ENCODE measurements at places on chromosomes 3 and 15. TPM values are rescaled to one million over a fixed set of nuclear protein-coding genes. Genes with fewer than 3 reads are reported as not detected.
A peak's percentile ranks its signal among the peaks of the same experiment; 100 is the strongest.

- no peak for DNase-seq
These were observed 3.6 kb downstream of the ZNF385D start for GRCh38 chr3:21747376-21747775.

DNA sequence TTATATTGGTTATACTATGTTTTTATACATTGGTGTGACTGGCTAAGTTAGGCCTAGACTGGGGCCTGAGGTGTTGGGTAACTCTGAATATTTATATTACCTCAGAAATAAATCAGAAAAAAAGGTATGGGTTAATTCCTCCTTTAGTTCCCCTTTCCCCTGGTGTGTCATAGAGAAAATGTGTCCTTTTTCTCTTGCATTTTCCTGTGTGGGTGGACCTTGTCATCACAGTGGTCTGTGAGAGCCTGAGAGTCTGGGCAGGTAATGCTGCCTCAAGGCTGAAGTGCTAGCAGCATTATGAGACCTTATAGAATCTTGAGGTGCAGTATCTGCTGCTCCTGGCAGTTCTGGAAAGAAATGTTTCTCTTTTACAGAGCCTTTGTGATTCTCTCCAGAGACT is 69.7 kb downstream of the PCOLCE2 start:
- no peak for DNase-seq

ACAD9 gene
- polyA plus RNA-seq: 25.8 TPM

CPB1 gene
- not detected for polyA plus RNA-seq

CYP8B1 gene
- not detected for polyA plus RNA-seq

GRCh38 chr3:24829011-24829581 is 334.4 kb upstream of the THRB start:
- peak; percentile 18 for DNase-seq

ARIH1 gene
- polyA plus RNA-seq: 25.3 TPM

NOX5 gene
- polyA plus RNA-seq: 0.04 TPM

UROC1 gene
- not detected for polyA plus RNA-seq

DNA sequence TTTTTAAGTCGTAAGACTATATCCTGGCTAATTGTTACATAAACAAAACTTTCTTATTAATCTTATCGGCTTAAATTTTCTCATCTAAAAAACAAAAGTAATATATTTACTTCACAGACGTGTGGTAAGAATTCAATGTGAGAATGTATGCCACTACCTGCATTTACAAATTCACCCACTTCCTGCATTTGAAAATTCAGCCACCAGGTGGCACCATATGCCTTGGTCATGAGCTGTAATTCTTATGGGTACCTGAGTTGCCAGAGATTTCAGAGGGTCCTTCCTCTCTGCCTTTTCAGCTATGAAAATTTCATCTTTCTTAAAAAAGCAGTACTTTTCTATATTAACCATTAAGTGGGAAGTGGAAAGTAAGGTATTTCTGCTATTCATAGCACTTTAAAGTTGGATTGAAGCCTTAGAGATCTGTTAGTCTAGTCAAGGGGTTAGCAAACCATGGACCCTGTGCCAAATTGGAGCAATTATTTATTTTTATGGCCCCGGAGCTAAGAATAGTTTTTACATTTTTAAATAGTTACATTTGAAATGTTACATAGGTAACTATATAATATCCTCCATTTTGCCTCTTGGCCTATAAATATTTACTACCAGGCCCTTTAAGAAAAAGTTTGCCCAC is 127.8 kb downstream of the HCN4 start:
- DNase-seq: peak; percentile 48

DNA sequence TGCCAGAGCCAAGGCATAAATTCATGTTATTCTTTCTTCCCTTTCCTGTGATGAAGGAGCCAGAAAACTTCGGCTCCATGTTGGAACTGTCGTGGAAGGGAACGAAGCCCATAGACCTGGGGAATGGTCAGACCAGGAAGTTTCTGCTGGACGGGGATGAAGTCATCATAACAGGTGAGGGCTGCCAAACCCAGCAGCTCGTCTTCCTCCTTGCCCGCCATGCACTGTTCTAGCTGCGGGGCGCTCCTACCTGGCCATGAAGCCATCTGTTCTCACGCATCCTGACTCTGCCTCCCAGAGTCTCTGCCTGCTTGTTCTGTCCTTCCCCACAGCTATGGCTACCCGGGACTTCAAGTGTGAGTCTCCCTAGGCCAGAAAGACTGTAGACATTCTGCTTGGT is 28.2 kb downstream of the FAH start:
- no peak for DNase-seq

MRPL47 gene
- 123 TPM for polyA plus RNA-seq

SPRED1 gene
- 3.3 TPM for polyA plus RNA-seq

ACTC1 gene
- polyA plus RNA-seq: 1,898 TPM

GRCh38 chr3:172097585-172097984 is 58.2 kb downstream of the FNDC3B start:
- no peak for DNase-seq

DNA sequence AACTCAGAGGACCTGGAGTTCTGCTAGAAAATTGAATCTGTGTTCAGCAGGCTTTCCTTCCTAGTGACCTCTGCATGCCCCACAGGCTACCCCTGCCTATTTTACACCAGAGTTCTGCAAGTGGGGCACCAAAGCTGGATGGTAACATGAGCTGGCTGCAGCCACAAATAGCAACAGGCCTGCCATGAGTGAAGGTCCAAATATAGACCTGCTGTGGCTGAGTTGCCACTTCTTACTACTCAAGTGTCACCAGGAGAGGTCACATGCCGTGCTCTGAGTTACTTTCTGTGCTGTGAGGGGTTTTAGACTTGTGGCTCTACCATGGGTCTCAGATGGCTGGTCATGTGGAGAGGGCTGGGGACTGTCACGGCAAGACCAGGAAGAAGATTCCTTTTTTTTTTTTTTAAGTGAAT is at the start of gene FSD2:
Gene FSD2, minus strand, starts transcription at position 76 of the 413 bp plus-strand sequence. CDS start 18,679 bp downstream, outside the sequence.
- DNase-seq: peak; percentile 77

EID1 gene
- 198 TPM for polyA plus RNA-seq

GRCh38 chr3:8324747-8325146 is 176.9 kb upstream of the LMCD1 start:
- DNase-seq: peak; percentile 28

DNA sequence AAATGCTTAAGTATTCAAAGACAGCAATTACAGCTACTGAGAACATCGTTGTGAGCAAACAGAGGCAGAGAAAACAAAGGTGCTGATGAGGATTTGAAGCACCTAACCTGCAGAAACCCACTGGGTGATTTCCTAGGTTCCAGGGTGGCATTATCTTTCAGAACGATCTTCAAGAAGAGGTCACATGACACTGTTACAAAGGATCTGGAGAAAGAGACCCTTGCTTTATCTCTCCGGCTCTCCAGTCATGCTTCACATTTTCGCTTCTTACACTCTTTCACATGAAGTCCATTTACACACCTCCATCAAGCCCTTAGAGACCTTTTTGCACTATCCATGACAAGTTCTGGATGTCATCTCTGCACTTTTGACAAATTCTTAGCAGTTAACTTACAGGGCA is 70.8 kb downstream of the GOLGA8B start:
- DNase-seq: no peak

RETNLB gene
- polyA plus RNA-seq: not detected

DNA sequence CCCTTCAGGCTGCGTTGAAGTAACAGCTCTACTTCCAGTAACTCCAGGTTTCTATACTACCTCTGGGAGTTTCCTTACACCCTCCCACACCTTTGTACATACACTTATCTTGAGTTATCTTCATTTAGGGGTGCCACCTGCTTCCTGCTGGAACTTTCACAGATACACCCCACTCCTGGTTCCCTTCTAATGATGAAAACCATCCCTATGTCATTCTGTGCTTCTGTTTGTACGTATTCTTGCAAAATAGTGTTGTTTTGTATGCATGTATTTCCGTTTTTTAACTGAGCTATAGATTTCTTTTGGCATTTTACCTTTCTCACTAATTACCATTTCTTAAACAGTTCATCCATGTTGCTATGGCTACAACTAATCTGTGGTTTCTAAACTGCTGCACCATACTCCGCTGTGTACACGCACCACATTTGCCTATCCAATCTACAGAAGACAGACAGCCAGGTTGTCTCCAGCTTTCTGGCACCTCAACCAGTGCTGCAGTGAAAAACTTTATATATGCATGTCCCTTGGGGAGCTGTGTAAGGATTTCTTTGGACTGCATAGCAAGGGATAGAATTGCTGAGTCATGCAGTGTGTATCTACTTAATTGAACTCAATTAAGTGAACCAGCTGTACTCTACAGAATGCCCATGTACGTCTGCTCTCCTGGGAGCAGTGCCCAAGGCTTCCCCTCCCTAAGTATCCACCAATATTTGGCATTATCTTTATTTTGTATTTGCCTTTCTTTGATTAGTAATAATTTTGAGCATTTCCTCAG is 61.4 kb upstream of the ST8SIA2 start:
- no peak for DNase-seq

Data from heart left ventricle (tissue), 16 donors.